ENCODE measurements at places on chromosomes 4 and X.

DNA sequence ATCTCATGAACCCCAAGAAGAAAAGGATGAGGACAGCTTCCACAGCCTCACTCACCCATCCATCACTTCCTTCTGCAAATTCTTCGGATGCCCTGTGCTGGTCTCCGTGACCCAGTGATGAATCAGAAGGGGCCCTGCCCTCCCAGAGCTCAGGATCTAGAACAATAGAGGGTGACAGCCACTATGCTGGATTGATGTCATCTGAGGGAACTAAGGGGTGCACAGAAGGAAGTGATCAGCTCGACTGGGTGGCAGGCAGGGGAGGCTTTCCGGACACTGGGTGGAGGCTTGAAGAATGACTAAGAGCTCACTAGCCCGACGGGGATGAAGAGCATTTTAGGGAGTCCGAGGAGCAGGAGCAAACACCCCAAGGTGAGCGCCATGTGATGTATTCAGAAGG lies 1.4 kb upstream of the ZNF185 start:
- DNase-seq, result no peak

DNA sequence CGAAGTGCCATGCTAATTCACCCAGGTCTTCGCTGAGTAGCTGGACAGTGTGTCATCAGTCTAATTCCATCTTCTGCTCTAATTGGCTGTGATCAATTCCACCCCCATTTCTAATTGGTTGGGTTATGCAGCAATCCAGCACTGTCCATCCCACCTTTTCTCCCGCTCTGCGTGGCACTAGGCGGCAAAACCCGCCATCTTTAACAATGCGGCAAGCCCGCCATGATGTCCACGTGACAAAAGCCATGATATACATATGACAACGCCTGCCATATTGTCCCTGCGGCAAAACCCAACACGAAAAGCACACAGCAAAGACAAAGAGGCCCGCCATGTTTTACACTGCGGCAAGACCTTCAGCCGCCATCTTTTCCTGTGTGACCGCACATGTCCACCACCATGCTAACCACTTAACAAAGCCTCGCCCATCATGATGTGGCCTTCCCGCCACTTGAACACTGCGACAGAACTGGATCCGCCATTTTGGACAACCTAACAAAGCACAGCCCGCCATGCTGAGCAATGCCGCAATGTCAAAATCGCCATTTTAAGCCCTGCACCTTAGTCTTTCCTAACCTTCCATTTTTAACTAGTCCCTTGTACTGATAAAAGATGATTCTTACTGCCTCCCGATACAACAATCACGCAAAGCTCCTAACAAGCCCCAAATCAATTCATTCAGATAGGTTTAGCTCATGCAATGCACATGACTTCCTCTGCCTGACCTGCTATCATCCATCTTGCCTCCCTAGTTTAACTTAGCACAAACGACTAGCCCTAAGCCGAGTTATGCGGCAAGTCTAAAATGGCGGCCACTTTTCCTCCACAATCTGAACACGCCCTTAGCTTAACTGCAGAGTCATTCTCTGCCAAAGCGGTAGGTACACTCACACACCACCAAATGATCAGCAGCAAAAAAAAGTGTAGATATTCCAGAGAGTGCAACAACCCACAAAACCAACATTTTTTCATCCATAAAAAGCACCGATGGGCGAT lies 288.3 kb downstream of the CHIC1 start:
- DNase-seq, result peak; percentile 36

GRCh38 chrX:70421618-70422017 lies 1.5 kb upstream of the GDPD2 start:
- no peak for DNase-seq

GRCh38 chrX:26376037-26376708 lies 160.2 kb downstream of the MAGEB5 start:
- no peak for DNase-seq

- DNase-seq, result no peak
Measured at GRCh38 chrX:150913511-150913910, 15.0 kb upstream of the CD99L2 start.

DNA sequence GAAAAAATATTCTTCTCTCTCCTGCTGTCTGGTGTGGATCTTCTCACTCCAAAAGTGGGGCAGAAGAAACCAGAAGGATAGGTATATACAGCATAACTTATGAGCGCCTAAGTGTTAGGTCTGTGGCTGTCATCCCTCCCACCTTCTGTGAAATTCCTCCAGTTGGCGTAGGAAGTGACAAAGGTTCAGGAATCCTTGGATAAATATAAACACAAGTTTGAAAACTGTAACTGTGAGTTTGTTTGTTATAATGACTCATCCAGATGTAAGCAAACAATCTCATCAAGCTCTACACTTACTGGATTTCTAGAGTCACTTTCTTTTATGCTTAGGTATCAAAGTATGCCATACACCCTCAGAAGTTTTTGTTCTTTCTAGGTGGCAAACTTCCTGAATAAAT lies 405.2 kb downstream of the FAT4 start:
- DNase-seq, result no peak

GRCh38 chrX:69031181-69031580 lies 134.1 kb downstream of the PJA1 start:
- no peak for DNase-seq

DNA sequence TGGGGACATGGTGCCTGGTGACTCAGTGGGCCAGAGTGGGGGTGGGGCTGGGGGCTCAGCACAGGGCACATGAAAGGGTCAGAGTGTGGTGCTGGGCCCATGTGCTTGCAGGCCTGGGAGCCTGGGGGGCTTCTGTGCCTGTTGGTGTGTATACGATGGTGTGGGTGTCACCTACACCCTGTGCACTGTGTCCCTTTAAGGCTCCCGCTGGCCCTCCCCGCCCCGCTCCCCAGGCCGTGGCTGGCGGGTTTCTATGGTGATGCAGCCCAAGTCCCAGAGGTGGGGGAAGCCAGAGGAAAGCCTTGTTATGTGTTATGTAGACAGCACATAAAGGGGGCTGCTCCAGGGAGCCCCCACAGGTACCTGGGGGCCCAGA lies 5.5 kb downstream of the L1CAM start:
- DNase-seq, result no peak

GRCh38 chr4:104302731-104303130 lies 192.0 kb downstream of the CXXC4 start:
- no peak for DNase-seq

- DNase-seq, result no peak
Measured at GRCh38 chr4:3873408-3874027, 107.3 kb downstream of the ADRA2C start.

DNA sequence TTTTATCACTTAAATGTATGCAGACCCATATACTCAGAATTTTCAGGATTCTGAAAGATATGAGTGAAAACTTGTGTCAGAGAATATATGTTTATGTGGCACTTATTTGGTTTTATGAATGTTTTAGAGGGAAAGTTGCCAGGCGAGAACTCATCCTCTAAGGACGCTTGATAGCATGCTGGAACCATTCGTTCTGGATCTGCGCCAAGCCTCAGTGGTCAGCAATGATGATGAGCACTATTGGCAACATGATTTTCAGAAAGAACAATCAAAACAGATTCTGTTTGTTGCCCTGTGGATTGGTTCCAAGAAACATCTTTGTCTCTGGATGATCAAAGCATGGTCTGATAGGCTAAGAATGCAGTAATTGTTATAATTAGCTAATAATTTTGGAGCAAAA lies 32.1 kb upstream of the RAPGEF2 start:
- DNase-seq, result no peak

DNA sequence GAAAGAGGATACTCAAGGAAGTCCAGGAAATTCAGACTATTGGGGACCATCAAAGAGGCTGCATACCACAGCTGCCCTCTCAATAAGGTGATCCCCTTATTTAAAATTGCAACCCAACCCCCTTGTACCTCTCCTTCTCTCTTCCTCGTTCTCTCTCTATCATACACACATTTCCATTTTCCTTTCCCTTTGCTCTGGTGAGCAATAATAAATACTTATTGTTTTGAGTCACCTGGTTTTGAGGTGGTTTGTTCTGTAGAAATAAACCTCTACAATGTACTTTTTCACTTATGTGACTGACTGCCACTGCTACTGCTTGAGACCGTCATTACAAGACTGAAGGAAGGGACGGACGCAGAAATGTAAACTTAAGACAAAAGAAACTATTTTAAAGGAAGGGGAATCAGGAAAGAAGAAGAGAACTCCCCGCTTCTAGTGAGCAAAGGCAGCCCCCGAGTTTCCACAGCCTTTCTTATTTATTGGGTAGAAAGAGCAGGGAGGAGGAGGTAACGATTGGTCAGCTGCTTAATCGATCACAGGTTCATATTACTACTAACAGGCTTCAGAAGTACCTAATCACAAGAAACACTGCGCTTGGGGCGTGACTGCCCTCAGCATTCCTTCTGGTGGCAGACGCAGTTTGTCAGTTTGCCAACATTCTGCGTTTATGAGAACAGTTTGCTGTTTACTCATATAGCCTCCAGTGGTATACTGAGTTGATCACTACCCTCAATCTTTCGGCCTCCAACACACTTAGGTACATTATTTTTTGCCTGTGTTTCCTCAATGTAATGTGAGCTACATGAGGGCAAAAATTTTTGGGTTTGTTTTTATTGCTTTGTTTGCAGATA lies 16.9 kb upstream of the TMEM165 start:
- no peak for DNase-seq

DNA sequence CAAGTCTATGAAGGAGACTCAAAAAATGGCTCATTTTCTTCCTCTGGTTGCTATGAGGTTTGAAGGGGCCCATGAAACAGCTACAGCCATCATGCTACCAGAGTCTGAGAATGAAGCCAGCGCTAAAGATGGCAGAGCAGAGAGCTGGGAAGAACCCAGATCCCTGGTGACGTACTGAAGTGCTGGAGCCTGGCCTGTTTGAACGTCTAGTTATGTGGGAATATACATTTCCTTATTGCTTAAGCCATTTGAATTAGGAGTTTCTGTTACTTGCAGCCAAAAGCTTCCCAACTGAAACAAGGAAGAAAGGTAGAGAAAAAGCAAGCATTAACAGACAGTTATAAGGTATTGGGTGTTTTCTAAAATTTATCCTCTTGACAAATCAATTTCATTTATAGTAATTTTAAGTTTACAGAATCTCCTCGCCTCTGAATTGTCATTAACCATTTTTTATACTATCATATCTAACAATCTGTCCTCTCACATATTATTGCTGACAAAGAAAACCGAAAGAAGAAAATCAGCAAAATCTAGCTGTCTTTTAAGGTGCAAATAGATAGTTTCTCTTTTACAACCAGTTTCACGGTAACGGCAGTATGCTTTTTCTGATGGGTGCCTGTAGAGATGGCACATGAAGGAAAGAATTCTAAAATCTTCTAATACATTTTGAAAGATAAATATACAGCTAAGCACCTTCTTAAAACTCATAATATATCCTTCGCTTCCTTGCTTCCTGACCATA lies 8.9 kb upstream of the COQ2 start:
- no peak for DNase-seq

- DNase-seq, result no peak
Measured at GRCh38 chrX:96729868-96730643, 45.4 kb downstream of the DIAPH2 start.

DNA sequence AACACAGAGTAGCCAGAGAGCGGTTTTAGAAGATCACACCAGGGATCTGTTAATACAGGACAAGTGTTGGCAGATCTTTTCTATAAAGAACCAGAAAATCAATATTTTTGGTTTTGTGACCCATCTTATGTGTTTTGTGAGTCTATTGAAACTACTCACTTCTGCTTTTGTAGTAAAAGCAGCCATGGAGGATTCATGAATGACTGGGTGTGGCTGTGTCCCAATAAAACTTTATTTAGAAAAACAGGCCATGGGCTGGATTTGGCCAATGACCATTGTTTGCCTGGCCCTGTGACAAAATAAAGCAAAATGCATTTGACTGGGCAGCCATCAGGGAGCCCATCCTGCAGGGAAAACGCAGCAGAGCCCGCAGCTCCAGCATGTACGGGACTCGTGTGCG lies 99.9 kb upstream of the ADRA2C start:
- no peak for DNase-seq

DNA sequence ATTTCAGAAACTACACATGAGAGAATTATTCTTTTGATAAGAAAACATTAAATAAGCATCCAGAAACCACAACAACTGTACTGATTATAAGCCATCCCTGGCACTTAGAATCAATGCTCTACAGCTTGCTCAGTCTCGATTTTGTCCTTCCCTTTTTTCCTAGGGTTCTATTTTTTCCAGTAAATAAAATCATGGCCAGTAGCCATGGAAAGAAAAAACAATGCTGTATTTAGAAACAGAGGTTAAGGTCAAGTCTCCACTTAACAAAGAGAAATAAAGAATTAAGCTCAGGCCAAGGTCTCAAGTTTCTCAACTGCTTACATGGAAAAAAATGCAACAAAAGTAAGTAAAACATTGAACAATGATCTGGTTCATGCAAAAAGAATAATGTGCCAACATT lies 38.7 kb upstream of the GRID2 start:
- DNase-seq, result no peak

GRCh38 chr4:147396105-147396504 lies 84.8 kb upstream of the EDNRA start:
- no peak for DNase-seq

GRCh38 chr4:23889391-23889790 lies 456 bp downstream of the PPARGC1A start:
- no peak for DNase-seq

DNA sequence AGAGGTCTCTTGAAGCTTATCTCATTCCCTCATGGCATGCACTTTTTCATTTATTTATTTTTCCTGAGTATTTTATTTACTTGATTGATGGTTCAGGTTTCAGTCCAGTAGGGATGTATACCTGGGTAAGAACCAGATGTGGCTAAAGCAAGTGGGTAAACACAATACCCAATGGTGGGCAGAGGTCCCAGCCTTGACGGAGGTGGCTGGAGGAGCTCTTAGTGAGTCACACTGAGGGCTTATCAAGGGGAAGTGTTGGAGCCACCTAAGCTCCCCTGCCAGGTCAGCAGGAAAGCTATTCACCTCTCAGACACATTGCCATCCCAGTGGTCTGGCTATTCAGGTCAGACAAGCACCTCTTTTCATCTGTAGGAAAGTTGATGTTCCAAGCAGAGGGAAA lies 236.2 kb upstream of the MAGEB16 start:
- DNase-seq, result no peak

DNA sequence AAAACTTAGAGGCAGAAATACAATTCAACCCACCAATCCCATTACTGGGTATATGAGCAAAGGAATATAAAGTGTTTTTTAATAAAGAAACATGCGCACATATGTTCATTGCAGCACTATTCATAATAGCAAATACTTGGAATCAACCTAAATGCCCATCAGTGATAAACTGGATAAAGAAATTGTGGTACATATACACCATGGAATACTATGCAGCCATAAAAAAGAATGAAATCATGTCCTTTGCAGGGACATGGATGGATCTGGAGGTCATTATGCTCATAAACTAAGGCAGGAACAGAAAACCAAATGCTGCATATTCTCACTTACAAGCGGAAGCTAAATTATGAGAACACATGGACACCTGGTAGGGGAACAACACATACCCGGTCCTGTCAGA lies 807.7 kb upstream of the INTU start:
- DNase-seq, result no peak

DNA sequence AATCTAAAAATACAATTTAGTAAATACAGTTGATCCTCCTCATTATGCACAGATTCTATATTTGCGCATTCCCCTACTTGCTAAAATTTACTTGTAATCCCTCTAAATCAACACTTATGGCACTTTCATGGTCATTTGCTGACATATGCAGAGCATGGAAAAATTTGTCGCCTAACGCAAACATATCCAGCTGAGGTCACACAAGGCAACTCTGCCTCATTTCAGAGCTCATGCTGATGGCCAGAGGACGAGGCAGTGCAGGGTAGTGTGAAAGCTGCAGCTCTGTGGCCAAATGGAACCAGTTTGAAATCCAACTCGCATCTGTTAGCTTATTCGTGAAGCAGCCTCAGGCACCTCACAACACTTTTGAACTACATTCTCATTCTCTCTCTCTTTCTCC lies 39.7 kb upstream of the KLHL2 start:
- DNase-seq, result no peak

Data from 8988T (cell line).